ENCODE measurements at places on chromosomes 7 and 10.

DNA sequence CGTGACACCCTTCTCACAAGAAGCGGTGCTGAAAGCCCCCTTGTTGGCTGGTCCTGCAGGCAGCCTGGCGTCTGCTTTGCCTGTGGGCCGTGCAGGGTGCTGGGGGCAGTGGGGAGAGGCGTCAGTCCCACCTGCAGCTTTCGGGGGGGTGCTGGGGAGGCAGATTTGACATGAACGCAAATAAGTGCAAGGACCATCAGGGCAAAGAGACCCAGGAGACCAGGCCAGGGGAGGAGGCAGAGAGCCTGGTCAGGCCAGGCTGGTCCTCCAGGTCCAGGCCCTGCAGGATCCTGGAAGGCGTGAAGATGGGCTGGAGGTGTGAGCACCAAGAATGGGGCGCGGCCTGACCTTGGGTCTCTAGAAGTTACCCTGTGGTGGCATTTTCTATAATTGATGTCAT, 81.6 kb downstream of the MGMT start:
- DNase-seq, result no peak

GRCh38 chr7:36898186-36898585, 173.9 kb upstream of the AOAH start:
- DNase-seq, result no peak

DNA sequence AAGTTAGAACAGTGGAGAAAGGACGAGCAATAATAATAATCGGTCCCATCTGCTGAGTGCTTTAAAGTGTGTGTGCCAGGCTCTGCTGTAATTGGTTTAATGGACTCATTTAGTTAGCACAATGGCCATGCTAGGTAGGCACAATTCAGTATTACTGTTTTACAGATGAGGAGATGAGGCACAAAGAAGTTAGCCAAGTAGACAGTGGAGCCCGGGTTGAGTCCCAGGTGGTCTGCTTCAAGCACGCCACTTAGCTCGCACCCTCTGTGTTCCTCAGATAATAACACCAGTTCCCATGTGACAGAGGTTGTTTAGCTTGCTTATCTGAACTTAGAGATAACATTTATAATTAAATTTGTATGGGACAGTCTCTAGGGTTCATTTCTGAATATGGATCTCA, 101.6 kb upstream of the GJD4 start:
- DNase-seq, result no peak

GRCh38 chr10:100020142-100020885, 10.6 kb upstream of the DNMBP start:
- DNase-seq, result no peak

GRCh38 chr7:100632951-100633717, 8.2 kb downstream of the TFR2 start:
- peak; percentile 24 for DNase-seq

- no peak for DNase-seq
These were observed 825.2 kb downstream of the REEP3 start for GRCh38 chr10:64346389-64346788.

DNA sequence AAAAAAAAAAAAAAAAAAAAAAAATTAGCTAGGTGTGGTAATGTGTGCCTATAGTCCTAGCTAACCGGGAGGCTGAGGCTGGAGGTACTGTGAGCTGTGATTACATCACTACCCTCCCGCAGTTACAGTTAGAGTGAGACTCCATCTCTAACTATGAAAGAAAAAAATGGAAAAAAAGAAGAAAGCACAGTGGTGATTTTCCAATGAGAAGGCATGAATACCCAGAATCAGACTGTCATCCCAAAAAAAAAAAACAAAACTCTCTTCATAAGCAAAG, 269.9 kb upstream of the MKLN1 start:
- peak; percentile 19 for DNase-seq
